Activated naive CD8-positive, alpha-beta T cell treated with anti-CD3 and anti-CD28 coated beads, Interleukin-2, amount 10 ng/mL, durations not matched to agents 7 days and 5 days (primary cell): ENCODE measurements at places on chromosomes 3 and 15. TPM values are rescaled to one million over a fixed set of nuclear protein-coding genes. Genes with fewer than 3 reads are reported as not detected.

DNA sequence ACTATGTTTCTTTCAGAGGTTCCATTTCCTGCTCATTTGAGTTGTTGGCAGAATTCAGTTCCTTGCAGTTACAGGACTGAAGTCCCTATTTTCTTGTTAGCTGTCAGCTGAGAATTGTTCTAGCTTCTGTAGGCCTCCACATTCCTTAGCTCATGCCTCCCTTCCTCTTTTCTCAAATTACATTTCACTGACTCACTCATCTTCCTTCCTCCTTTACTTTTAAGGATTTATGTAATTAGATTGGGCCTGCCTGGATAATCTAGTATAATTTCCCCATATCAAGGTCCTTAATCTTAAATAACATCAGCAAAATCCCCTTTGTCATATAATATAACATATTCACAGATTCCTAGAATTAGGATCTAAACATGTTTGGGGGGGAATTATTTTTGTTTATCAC, 40.6 kb upstream of the RBMS3 start:
- DNase-seq: no peak

Gene SKOR1
- 0.71 TPM for total RNA-seq

DNA sequence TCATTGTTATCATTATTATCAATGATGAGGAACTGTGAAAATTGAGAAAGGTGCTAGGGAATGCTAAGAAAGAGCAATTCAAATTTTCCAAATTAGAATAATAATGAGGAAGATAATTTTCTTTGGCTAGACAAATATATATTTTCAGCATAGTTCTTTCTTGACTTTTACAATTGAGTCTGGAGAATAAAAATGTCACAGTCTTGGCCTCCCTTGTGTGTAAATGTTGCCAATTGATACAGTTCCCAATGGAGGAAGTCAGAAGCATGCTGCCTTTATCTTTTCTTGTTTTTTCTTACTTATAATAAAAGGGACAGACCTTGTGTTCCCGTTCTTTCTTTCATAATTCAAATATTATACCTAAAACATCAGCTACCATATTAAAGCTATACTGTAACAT, 774.4 kb downstream of the SI start:
- no peak for DNase-seq

Gene PRKAR2A
- total RNA-seq: 37.0 TPM

- DNase-seq: peak; percentile 82
Measured at GRCh38 chr15:89647191-89647851, 7.9 kb downstream of the KIF7 start.

GRCh38 chr3:79175870-79176269, 591.9 kb downstream of the ROBO1 start:
- no peak for DNase-seq

DNA sequence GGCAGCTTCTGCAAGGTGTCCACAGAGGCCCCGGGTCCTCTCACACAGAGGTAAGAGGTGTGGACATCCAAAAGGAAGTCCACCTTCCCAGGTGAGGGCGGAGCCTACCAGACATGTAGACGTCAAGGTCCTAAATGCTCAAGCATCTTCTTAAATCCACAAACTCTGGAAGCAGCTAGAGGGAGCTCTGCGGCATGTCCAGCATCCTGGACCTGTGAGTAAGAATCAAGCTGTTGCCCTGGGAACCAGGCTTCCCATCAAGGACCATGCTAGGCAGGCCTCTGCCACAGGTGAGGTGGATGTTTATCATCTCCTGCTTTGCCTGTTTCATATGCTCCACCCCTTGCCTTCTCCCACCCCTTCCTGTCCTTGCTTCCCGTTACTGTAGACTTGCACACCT, 368.2 kb downstream of the GABRG3 start:
- no peak for DNase-seq

- DNase-seq: peak; percentile 70
Measured at GRCh38 chr3:46705022-46705530, 3.9 kb downstream of the TMIE start.

DNA sequence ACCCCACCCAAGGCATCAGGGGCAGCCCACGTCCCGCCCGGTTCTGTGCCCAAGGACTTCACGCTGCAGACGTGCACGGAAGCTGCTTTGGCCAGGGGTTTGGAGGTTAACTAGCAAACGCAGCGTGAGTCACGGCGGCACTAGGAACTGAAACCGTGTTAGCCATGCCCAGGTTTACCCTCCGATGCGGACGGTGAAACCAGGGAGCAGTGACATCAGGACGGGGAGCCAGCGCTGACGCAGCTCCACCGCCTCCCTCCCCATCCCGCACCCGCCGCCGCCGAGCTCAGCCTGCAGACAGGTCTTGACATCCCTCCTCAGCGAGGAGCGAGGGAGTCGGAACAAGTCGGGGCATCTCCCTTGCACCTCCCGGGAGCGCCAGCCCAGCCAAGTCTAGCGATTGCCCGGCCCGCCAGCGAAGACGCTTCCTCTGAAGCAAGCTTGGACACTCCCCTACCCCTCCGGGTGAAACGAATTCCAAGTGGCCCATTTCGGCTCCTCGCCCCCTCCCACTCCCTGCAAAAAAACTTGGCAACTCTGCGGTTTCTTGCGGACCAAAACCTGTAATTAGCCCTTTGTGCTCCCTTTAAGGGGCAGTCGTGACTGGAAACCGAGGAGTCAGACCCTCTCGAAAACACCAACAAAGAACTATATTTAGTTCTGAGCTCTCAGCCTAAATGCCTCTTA, 1.4 kb upstream of the RAP2B start:
- DNase-seq: peak; percentile 75

DNA sequence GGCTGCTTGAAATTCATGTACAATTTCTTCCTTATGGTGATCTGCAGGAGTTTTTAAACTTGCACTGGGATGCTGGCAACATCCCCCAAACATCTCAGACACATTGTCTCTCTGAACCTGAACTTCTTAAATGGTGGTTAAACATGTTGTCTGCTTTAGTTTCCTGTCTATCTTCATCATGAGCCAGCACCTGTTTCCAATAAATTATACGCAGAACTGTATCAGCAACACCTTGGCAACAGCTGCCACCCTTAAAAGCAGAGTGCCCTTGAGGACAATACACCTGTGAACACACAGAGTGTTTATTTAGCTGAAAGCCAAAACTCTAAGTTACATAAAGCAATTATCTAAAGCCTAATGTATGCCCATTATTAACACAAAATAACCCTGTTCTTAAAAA, 242.9 kb downstream of the WNT5A start:
- no peak for DNase-seq

DNA sequence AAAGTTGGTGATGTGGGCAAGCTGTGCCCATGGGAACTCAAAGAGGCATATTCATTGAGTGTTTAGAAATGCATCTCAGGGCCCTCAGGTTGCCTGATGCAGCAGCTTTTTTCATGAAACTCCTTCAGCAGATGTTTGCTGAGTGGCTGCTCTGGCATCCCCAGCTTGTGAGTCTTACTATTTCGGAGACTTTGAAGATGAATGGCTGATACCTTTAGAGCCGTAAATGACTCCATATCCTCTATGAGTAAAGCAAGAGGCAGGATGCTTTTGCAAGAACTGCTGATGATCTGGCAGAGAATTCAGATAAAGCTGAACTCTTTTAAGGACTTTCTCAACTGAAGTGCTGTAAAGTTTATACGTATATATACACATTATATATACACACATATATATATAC, 384.3 kb downstream of the CACNA2D3 start:
- DNase-seq: no peak

Gene SLCO2A1
- total RNA-seq: not detected

- DNase-seq: no peak
Measured at GRCh38 chr3:148534089-148534988, 163.4 kb upstream of the AGTR1 start.

Gene CILP
- total RNA-seq: 0.17 TPM

DNA sequence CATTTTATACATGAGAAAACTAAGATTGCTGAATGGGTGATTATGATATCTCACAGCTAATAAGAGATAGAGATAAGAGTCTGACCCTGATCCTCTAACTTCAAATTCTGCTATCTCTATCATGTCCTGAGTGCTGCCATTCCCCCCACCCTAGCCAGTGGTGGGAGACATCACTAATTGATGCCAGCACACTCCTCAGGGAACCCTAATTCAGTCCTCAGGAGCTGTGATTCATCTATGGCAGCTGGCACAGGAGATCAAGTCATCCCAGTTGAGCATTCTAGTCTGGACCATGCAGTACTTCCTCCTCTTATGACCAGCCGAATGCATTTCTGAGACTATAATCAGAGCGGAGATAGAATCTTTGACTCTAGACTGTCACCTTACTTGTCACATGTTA, 71.9 kb downstream of the SYNM start:
- DNase-seq: no peak

Gene DUOX1
- total RNA-seq: not detected

GRCh38 chr15:35450492-35450891, 95.5 kb downstream of the DPH6 start:
- no peak for DNase-seq

DNA sequence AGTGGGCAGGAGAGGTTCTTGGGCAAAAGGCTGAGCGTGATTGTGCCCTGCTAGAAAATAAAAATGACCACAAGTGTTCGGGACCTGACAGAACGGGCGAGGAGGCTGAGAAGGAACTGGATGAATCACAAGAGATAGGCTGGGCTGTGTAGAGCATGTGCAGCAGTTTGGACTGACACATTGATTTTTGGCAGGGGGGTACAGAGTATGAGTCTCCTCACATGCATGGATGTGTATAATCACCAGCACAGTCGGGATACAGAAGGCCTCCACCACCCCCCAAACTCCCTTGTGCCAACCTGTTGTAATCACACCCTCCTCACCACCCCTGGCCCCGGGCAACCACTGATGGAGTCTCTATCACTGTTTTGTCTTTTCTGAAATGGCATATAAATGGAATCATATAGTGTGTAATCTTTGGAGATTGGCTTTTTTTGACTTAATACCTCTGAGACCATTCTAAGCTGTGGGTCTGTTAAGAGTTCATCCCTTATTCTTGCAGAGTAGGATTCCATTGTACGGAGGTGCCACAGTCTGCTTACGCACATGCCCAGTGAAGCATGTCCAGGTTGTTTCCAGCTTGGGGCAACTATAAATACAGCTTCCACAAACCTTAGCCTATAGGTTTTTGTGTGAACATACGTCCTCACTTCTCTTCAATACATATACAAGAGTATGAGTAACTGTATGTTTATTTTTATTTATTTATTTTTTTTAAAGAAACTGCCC, 438.8 kb downstream of the FOXP1 start:
- no peak for DNase-seq

- no peak for DNase-seq
Measured at GRCh38 chr3:115808244-115808643, 184.9 kb downstream of the GAP43 start.
